Stimulated activated CD4-positive, alpha-beta T cell treated with anti-CD3 and anti-CD28 coated beads, TNF-alpha, amount 100 ng/mL, for 1 hour (primary cell): ENCODE measurements at places on chromosomes 5 and 9.

DNA sequence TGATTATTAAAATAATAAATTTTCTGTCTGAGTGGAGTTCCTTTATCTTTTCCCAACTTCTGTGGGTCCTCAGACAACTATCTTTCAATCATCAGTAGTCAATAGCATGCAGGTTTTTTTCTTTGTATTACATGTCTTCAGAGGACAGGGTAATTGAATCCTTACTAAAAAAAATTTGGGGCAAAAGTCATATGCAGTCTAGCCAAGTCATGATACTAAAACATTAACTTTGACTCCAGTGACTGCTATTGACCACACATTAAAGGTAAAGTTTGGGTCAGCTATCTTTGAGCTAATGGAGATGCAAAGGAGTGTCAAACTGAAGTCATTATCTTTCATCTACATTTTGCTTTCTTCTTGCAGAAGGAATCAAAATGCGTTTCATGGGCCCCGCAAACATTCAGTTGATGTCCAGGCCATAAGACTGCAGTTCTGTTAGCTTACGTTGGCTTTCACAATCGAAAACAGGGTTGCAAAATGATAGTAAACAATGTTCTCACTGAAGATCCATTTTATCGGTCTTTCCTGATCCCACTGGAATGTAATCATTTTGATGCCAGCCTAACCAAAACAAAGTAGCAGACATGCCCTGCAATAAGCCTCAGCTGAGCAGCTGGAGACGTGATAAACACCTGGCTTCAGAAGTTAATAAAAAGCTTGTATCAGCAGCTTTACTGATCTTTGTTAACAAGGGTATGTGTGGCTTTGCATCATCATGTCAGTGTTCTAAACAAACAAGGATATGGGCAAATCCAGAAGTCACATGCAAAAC, 186.1 kb upstream of the PRLR start:
- DNase-seq: no peak

DNA sequence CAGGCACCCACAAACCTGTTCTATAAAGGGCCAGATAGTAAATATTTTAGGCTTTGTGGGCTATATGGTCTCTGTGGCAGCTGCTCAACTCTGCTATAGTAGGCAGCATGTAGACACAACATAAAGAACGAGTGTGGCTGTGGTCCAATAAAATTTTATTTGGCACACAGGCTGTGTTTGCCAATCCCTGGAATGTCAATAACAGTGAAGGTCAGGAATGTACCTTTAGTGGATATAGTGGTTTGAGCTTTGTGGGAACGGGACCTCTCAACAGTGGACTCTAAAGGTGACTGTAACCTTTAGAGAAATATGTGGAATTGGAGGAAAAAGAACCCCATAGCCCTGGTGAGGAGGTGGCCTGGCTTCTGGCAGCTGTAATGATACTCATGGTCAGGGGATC, 145.2 kb downstream of the MAST4 start:
- DNase-seq: no peak

- no peak for DNase-seq
These were observed 223.8 kb downstream of the CEMIP2 start for GRCh38 chr9:71544464-71544863.

DNA sequence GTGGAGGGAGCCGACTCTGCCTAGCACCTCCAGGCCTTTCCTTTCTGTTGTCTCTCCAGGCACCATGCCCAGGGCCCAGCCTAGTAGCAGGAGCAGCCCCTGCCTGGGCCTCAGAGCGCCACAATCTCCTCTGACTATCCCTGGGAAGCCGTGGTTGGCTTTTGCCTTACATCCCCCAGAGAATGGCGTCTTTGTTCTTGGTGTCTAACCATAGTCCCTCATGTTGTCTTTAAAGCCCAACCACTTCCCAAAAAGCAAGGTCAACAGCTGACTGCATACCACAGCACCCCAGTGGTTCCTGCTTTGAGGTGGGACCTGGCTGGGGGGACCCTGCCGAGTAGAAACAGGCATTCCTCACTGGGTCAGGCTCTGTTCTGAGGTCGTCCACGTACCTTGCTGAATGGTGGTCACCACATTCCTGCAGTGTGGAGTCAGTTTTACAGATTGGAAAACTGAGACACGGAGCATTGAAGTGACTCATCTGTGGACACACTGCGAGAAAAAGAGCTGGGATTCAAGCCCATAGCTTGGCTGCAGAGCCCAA, 13.7 kb upstream of the CERCAM start:
- DNase-seq: no peak

GRCh38 chr5:178553517-178553916, 36.7 kb downstream of the COL23A1 start:
- no peak for DNase-seq

- DNase-seq: no peak
These were observed 410.2 kb downstream of the ACTL7B start for GRCh38 chr9:108445431-108446071.

GRCh38 chr5:14946815-14947620, 75.4 kb upstream of the ANKH start:
- peak; percentile 20 for DNase-seq

- no peak for DNase-seq
These were observed 35.1 kb upstream of the ADRB2 start for GRCh38 chr5:148791334-148791667.

DNA sequence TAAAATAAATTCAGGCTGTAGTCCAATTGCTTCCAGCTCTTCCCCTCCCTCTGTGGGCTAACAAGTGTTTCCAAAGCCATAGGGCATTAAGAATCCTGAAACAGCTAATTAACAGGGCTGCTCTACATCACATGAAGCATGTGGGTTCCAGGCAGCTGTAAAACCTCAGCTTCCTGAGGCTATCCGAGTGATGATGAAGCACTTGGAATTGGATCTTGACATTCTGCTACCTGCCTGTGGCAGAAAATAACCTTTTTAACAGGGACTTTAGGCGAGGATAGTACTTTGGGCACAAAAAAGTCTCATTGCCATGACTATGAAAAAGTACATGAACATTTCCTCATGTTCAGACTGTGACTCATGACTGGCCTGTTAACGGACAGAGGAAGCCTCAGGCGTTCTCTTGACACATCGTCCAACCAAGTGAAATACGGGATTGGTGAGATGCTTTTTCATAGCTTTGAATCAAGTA, 107.2 kb downstream of the PDE4D start:
- no peak for DNase-seq

DNA sequence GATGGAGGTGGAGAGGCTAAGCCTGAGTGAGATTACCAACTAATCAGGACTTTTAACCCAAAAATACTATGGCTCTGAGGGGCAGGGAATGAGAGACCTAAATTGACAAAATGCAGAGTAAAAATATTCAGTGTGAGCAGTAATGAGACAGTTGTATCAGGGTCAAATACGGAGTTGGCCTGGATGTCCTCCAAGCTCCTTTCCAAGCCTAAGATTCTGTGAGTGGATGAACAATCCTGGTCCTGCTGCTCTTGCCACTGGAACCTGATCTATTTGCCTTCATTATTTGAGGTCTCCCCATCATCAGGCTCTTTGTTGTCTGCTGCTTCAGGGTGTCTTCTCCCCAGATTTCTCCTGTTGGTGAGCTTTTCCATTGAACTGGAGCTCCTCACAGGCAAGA, 1.1 kb downstream of the PDCD1LG2 start:
- no peak for DNase-seq

DNA sequence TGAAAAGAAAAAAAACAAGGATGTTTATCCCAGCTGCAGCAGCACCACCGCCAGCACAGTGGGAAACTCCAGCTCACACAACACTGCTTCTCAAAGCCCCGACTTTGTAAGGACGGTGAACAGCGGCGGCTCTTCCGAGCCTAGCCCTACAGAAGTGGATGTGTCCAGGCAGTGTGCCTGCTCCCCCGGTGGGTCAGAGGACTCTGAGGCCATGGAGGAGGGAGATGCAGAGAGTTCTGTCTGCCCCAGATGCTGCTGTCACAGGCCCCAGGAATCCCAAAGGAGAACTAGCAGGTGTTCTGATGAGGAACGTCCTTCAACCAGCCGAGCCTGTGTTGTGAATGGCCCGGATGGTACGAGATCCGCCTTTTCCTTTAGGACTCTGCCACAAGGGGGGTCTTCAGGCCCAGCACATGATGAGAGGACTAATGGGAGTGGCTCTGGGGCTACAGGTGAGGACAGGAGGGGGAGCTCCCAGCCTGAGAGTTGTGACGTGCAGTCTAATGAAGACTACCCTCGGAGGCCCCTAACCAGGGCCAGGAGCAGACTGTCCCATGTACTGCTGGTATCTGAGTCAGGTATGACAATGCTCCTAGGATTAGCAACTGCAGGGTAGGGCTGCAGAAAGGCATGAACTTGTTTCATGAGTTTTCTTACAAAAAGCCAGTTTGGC, 43.7 kb downstream of the FBXO38 start:
- no peak for DNase-seq

DNA sequence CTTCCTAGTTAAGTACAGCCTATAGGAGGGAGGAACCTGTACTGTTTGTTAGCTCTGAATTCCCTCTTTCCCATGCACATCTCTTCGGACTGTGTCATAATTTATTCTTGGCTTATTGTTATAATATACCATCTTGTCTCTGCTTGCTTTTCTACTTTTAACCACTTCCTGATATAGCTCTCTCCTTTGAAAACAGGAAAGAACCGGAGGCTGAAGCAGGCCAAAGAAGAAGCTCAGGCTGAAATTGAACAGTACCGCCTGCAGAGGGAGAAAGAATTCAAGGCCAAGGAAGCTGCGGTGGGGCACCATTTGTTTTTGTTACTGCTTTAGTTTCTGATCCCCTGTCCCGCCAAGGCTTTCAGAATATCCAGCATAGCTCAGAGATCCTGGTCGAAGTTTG, 4.8 kb downstream of the ATP6V1G1 start:
- no peak for DNase-seq

- DNase-seq: no peak
These were observed 5.3 kb upstream of the ZNF782 start for GRCh38 chr9:96859461-96860198.

DNA sequence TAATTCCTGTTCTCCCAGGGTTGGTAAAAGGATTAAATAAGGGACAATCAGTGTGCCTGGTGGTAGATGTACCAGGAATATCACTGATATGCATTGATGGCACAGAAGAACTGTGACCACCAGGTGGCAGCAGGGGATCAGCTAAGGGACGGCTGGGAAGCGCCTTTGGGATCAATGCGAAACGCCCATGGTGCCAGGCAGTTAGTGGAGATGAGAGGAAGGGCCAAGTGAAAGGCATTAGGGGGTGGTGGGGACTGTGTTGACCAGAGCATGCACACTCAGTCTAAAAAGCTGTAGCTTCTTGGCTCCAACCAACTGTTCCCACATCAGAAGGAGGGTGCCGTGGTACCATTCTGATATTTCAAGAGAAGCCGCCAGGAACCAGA, 55.6 kb downstream of the ARHGEF37 start:
- peak; percentile 26 for DNase-seq

GRCh38 chr5:89081360-89081759, 198.4 kb upstream of the MEF2C start:
- no peak for DNase-seq

GRCh38 chr5:176388003-176388443, 375 bp downstream of the NOP16 start:
- DNase-seq: no peak

GRCh38 chr5:133902511-133903118, 65.8 kb downstream of the C5orf15 start:
- DNase-seq: no peak
